Natural killer cell (primary cell): ENCODE measurements at places on chromosomes 5 and 9. TPM values are rescaled to one million over a fixed set of nuclear protein-coding genes. Genes with fewer than 3 reads are reported as not detected.

DNA sequence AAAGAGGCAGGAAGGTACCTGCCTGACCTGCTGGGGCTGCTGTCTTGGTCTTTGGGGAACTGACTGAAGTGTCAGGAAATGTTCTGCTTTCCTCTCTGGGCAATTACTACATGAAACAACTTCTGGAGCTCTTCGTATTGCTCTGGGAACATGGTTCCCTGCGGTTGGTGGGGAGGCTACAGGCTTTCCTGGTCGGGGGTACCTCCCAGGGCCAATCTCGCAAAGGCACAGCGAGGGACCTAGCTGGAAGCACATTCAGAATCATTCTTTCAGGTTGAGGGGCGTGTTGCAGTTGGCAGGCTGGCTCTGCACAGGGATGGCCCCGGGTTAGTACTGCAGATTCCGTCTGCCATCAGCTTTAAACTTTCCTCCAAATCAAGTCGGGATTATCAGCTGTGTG, 88.9 kb upstream of the RANBP3L start:
- no peaks in the 10 kb centered on the region for H3K27me3 ChIP-seq
- H3K4me3 ChIP-seq = no peak overlapping the region
- H3K36me3 ChIP-seq = no peaks in the 10 kb centered on the region
- DNase-seq = no peak
- H3K27ac ChIP-seq = no peak overlapping the region
- H3K4me1 ChIP-seq = no peaks in the 10 kb centered on the region

- DNase-seq = no peak
- no peak overlapping the region for H3K4me3 ChIP-seq
- H3K27me3 ChIP-seq = no peaks in the 10 kb centered on the region
- H3K27ac ChIP-seq = no peak overlapping the region
These were observed 54.1 kb downstream of the MAN2A1 start for GRCh38 chr5:109743770-109744212.

GRCh38 chr9:116855881-116856662, 169.0 kb downstream of the TRIM32 start:
- no peak overlapping the region for H3K4me3 ChIP-seq
- no peaks in the 10 kb centered on the region for H3K36me3 ChIP-seq
- H3K27ac ChIP-seq = no peak overlapping the region
- DNase-seq = no peak
- H3K4me1 ChIP-seq = no peaks in the 10 kb centered on the region

DNA sequence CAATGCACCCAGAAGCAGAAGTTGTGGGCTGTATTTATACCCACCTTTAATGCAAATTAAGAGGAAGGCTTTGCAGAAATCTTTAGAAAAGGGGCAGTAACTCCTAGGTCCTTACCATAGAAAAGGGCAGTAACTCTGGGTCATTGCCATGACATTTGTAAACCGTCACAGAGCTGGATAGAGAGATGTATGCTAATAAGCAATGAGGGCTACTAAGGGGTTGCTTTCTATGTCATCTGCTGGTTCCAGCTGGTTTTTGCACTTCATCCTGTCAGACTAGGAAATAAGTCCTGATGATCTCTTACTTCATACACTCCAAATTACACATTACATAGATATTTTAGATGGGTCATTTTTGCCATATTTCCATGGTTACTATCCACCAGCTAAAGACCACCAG, 299.1 kb upstream of the TYRP1 start:
- H3K4me1 ChIP-seq = no peaks in the 10 kb centered on the region
- no peak overlapping the region for H3K27ac ChIP-seq
- H3K27me3 ChIP-seq = no peaks in the 10 kb centered on the region
- DNase-seq = no peak
- no peak overlapping the region for H3K4me3 ChIP-seq

GRCh38 chr5:2387634-2388325, 363.7 kb downstream of the IRX2 start:
- no peak overlapping the region for H3K4me3 ChIP-seq
- no peaks in the 10 kb centered on the region for H3K4me1 ChIP-seq
- no peak for DNase-seq
- H3K27me3 ChIP-seq = no peaks in the 10 kb centered on the region

DNA sequence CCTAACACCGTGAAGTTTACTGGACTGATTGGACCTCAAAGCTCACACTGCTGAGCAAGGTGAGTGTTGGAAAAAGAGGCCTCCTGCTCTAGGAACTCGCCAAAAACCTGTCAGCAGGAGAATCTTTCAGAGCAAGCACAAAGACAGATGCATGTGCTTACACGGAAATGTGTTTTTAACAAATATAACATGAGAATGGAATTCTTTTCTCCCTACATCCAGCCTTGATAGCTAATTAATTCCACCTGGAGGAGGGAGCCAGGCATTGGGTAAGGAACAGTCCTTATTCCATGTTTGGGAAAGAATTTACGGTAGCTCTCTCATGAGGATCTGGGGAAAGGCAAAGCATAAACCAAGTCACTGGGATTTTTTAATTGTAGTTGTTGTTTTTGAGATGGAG, 98.8 kb downstream of the KLF4 start:
- H3K4me3 ChIP-seq = no peak overlapping the region
- no peaks in the 10 kb centered on the region for H3K36me3 ChIP-seq
- H3K27ac ChIP-seq = no peak overlapping the region
- no peaks in the 10 kb centered on the region for H3K27me3 ChIP-seq
- no peaks in the 10 kb centered on the region for H3K4me1 ChIP-seq
- no peak for DNase-seq

GRCh38 chr9:130543859-130544258, 35.5 kb upstream of the FUBP3 start:
- H3K27me3 ChIP-seq = no peaks in the 10 kb centered on the region
- H3K36me3 ChIP-seq = no peaks in the 10 kb centered on the region
- DNase-seq = no peak
- no peaks in the 10 kb centered on the region for H3K4me1 ChIP-seq
- no peak overlapping the region for H3K4me3 ChIP-seq

GRCh38 chr5:125375143-125375542, 628.7 kb upstream of the ZNF608 start:
- peaks cover 2% of the 10 kb centered on the region for H3K27me3 ChIP-seq
- no peaks in the 10 kb centered on the region for H3K4me1 ChIP-seq
- no peak overlapping the region for H3K27ac ChIP-seq

DNA sequence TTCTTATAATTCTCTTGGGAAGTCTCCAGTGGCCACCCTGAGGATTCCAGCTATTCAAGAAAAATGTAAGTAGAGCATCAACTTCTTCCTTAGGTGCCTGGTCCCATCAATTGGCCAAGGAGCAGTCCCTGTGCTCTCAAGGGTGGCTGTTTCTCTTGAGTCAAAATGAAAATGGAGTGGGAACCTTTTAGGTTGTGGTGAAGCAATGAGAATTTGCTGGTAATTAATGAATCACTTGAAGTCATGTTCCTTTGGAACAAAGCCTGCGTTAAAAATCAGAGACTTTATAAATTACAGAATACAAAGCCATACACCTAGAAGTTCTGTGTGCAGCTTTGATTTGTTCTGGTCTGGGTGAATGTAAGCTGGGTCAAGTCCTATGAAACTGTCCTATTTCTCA, 48.9 kb downstream of the IL31RA start:
- DNase-seq = no peak
- no peaks in the 10 kb centered on the region for H3K36me3 ChIP-seq
- H3K27ac ChIP-seq = no peak overlapping the region
- no peaks in the 10 kb centered on the region for H3K27me3 ChIP-seq

GRCh38 chr5:113296676-113297075, 138.1 kb downstream of the TSSK1B start:
- DNase-seq = no peak
- no peaks in the 10 kb centered on the region for H3K36me3 ChIP-seq
- no peak overlapping the region for H3K27ac ChIP-seq
- peaks cover 23% of the 10 kb centered on the region for H3K4me1 ChIP-seq

GRCh38 chr5:151141535-151141934, 16.0 kb downstream of the ANXA6 start:
- peak overlapping the region; percentile 53 for H3K27ac ChIP-seq
- peak overlapping the region; percentile 1 for H3K4me3 ChIP-seq
- no peaks in the 10 kb centered on the region for H3K27me3 ChIP-seq
- H3K36me3 ChIP-seq = peaks cover 83% of the 10 kb centered on the region
- H3K4me1 ChIP-seq = peaks cover 86% of the 10 kb centered on the region

DNA sequence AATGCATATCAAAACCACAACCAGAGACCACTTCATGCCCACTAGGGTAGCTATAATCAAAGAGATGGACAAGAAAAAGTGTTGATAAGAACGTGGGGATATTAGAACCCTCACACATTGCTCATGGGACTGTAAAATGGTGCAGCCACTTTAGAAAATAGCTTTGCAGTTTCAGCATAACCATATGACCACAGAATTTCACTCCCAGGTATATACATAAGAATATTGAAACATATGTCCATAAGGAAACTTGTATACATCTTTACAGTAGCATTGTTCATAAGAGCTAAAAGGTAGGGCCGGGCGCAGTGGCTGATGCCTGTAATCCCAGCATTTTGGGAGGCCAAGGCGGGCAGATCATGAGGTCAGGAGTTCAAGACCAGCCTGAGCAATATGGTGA, 56.4 kb downstream of the S1PR3 start:
- H3K4me3 ChIP-seq = no peak overlapping the region
- H3K36me3 ChIP-seq = no peaks in the 10 kb centered on the region
- H3K27me3 ChIP-seq = no peaks in the 10 kb centered on the region
- DNase-seq = no peak

DNA sequence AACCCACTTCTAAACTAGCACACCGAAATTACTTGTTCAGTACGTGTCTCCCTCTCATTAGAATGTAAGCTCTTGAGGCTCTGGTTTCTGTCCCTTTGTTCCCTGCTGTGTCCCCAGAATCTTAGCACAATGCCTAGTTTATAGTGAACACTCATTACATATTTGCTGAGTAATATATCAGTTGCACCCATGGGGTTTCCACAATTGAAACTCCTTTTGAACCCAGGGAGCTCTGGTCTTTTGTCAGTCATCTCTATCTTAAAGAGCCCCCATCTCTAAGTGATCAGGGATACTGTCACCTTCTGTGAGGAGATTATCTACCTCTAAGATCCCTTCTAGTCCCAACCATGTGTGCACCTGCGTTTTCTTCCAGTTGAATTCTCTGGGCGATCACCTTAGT, 12.8 kb downstream of the CAMK4 start:
- no peak overlapping the region for H3K4me3 ChIP-seq
- no peaks in the 10 kb centered on the region for H3K36me3 ChIP-seq
- DNase-seq = no peak
- H3K27ac ChIP-seq = no peak overlapping the region
- H3K27me3 ChIP-seq = no peaks in the 10 kb centered on the region

- peaks cover 2% of the 10 kb centered on the region for H3K36me3 ChIP-seq
- H3K4me3 ChIP-seq = no peak overlapping the region
- DNase-seq = no peak
- no peaks in the 10 kb centered on the region for H3K27me3 ChIP-seq
These were observed 6.6 kb downstream of the EEIG1 start for GRCh38 chr9:127974001-127974768.

DNA sequence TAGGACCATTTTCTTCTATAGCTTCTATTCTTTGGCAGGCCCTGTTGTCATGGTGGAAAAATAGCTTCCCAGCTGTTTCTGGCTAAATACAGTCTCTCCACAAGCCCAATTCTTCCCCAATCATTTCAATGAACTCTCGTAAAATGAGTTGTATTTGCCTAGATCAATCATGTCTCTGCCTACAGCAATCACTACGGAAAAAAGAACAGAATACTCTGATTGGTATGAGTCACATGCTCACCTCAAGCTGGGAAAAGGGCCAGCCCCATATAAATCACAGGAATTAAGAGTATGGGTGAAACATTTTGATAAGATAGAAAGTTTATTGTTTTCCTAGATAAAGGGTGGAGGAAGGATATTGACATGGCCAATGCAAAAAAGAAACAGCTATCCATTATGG, 711.4 kb downstream of the EFNA5 start:
- no peaks in the 10 kb centered on the region for H3K36me3 ChIP-seq
- no peak for DNase-seq
- no peak overlapping the region for H3K4me3 ChIP-seq
- H3K27ac ChIP-seq = no peak overlapping the region
- H3K27me3 ChIP-seq = no peaks in the 10 kb centered on the region
- no peaks in the 10 kb centered on the region for H3K4me1 ChIP-seq

GRCh38 chr9:114669961-114670360, 12.0 kb downstream of the TEX48 start:
- H3K36me3 ChIP-seq = no peaks in the 10 kb centered on the region
- H3K27ac ChIP-seq = no peak overlapping the region
- no peak for DNase-seq
- H3K27me3 ChIP-seq = no peaks in the 10 kb centered on the region
- no peak overlapping the region for H3K4me3 ChIP-seq
- H3K4me1 ChIP-seq = no peaks in the 10 kb centered on the region

DNA sequence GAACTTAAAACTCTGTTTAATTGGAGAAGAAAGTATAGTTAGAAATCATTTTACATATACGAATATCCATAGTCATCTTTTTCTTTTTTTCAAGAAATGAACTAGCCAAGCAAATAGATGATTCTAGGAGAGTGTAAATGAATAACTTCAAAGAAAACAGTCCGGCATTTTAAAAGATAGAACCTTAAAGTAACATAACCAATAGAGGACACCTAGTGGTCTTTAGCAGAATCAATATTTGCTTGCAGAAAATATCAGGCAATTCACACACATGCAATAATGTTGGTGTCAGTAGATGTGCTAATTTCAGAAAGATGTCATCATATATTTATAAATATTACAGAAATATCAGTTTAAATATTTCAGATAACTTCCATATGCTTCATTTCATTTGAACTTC, 57.1 kb downstream of the HCN1 start:
- no peak for DNase-seq
- H3K4me1 ChIP-seq = no peaks in the 10 kb centered on the region
- H3K27me3 ChIP-seq = no peaks in the 10 kb centered on the region
- H3K36me3 ChIP-seq = no peaks in the 10 kb centered on the region

DNA sequence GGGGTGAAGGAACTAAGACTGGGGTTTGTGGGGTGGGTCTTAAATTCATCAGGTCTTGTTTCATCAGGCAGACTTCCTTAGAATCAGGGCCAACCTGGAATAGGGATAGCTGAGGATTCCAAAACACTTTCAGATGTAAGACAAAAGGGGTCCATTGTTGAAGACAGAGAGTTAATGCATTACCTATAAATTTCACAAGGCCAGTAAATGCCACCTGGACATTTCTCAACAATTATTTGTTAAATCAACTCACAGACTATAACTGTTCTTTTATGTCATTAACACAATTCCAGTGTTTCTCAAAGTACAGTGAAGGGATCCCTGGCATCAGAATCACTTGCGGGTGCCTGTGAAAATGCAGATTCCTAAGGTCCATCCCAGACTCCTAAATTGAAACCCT, 2.8 kb downstream of the MARCHF3 start:
- no peaks in the 10 kb centered on the region for H3K36me3 ChIP-seq
- no peak overlapping the region for H3K27ac ChIP-seq
- H3K4me1 ChIP-seq = peaks cover 22% of the 10 kb centered on the region
- DNase-seq = no peak
- H3K4me3 ChIP-seq = no peak overlapping the region
- peaks cover 3% of the 10 kb centered on the region for H3K27me3 ChIP-seq

GRCh38 chr9:70046274-70047070, 2.8 kb downstream of the MAMDC2 start:
- no peak overlapping the region for H3K4me3 ChIP-seq
- H3K27me3 ChIP-seq = peaks cover 12% of the 10 kb centered on the region
- H3K36me3 ChIP-seq = no peaks in the 10 kb centered on the region
- no peak for DNase-seq
- H3K27ac ChIP-seq = no peak overlapping the region
- H3K4me1 ChIP-seq = peaks cover 8% of the 10 kb centered on the region

The HCN1 gene
- total RNA-seq = not detected

The SPATA9 gene
- 2.1 TPM for total RNA-seq

The TLX3 gene
- not detected for total RNA-seq

The SLC6A19 gene
- not detected for total RNA-seq

The F12 gene
- total RNA-seq = 0.66 TPM

The TEK gene
- total RNA-seq = not detected

The FAM163B gene
- not detected for total RNA-seq

The ZDHHC11 gene
- 7.0 TPM for total RNA-seq

The SIT1 gene
- 1.4 TPM for total RNA-seq

The IDNK gene
- 13.0 TPM for total RNA-seq

The CCNJL gene
- 20.7 TPM for total RNA-seq

The FOXE1 gene
- total RNA-seq = not detected
